Pons (tissue), 1 donor: ENCODE measurements at places on chromosomes 16 and 17.

DNA sequence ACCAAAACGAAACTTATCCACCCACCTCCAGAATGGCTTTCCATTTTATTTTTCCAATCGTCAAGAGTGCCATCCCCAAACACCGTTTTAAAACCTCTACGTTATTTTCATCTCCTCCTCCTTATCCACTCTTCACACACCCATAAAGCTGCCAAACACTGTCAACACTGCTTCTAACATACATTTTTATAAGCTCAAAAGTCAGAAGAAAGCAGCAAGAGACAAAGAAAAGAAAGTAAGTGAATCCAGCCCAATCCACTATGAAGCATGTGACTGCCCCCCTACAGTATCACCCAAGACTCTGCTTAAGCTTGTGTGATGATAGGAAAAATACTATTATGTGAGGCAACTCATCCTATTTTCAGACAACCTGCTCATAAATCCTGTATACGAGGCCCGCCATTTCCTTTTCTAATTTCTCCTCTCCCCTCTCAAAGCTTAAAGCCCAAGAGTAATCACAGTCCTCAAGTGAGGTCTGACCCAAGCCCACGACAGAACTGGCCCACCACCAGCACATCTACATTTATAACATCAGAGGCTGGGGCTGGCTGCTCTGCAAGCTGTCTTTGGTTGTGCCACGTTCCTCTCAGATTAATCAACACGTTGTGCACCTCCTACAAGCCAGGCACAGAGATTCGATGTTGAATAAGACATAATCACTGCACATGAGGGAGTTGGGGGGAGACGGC is 16.3 kb downstream of the USP31 start:
- no peak for DNase-seq

DNA sequence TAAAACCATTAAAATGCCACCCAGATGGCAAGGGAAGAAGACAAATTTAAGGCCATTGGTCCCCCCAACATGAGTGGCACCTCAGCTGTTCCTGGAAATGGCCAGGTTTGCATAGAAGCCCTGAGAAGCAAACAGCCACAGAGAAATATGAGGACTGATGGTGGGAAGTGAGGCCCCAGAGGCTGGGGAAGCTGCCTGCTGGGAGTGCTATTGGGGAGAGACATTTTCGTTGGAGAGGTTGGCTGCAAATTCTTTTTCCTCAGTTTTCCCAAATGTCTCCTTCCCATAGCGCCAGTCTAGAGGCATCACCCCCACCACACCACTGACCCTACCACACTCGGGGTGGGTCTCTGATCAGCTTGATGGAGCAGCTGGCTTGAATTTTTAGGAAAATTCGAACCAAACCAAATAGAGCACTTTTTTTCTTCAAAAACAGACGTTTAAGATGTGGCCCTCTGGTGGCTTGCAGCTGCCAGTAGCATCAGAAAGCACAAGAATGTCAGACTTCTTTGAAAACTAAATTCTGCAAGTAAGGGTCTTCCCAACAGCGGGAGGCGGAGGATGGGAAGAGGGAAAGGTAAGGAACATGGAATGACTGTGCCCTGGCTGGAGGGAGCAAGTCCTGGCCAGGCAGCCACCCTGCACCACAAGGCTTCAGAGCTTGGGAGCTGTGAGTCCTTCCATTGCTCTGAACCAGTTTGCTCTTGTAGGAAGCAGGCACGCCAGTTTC is 13.2 kb upstream of the SLC12A3 start:
- DNase-seq = no peak

DNA sequence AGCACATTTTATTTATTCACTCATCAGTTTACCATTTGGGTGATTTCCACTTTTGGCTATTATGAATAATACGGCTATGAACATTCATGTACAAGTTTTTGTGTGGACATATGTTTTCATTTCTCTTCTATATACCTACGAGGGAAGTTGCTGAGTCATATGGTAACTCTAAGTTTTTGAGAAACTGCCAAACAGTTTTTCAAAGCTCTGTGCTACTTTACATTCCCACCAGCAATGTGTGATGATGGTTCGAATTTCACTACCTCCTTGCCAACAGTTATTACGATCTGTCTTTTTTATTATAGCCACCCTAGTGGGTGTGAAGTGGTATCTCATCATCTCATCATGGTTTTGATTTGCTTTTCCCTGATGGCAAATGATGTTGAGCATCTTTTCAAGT is 63.7 kb upstream of the MRTFB start:
- DNase-seq = no peak

- DNase-seq = peak; percentile 17
These were observed 15.9 kb downstream of the HASPIN start for GRCh38 chr17:3739422-3740124.

GRCh38 chr16:23013484-23013883 is 135.8 kb downstream of the USP31 start:
- DNase-seq = peak; percentile 3
